ENCODE measurements at places on chromosomes 13 and 19.

DNA sequence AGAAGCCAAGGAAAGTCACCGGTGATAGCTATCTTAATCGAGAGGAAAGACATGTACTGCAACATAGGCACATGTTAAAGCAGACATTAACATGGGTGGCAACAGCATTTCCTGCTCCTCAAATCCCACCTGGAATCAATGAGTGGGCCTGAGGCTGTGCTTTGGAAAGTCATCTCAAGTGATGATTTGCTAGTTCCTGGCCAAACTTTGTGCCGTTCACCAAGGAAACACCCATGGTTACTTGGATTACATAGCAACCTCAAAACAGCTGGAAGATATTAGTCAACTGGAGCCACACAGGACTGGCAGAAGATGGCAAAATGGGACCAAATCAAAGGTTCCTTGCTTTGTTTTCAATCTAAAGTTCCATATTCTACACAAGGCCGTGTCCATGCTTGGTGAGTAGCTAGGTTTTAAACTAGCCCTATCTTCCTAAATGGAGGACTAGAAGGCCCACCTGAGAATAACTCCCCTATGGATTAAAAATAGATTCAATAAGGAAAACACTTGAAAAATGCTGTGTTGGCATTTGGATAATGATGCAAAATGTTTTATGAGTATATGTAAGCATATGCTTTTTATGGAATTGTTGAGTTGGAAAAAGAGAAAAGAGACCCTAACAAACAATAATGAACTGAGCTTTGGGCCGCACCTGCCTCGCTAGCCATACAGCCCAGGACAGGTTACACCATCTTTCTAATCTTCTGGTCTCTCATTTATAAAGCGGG is 144.5 kb downstream of the RGCC start:
- no peak for DNase-seq

DNA sequence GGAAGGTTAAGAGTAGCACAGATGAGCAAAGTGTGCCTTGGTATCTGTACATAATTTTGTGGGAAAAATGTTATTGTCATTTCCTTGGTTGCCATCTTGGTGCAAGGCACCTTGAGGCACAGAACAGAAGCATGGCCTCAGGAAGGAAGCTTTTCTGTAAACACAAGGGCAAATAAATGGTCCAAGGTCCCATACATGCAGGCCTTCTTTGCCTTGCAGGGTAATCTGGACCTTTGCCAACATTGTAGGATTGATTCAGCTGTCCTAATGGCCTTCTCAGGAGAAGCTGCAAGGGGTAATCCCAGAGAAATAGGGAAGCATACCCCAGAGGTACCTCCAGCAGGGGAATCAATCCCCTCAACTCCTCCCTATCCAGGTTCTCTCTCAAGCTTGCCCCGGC is 9.0 kb upstream of the MLLT1 start:
- no peak for DNase-seq

DNA sequence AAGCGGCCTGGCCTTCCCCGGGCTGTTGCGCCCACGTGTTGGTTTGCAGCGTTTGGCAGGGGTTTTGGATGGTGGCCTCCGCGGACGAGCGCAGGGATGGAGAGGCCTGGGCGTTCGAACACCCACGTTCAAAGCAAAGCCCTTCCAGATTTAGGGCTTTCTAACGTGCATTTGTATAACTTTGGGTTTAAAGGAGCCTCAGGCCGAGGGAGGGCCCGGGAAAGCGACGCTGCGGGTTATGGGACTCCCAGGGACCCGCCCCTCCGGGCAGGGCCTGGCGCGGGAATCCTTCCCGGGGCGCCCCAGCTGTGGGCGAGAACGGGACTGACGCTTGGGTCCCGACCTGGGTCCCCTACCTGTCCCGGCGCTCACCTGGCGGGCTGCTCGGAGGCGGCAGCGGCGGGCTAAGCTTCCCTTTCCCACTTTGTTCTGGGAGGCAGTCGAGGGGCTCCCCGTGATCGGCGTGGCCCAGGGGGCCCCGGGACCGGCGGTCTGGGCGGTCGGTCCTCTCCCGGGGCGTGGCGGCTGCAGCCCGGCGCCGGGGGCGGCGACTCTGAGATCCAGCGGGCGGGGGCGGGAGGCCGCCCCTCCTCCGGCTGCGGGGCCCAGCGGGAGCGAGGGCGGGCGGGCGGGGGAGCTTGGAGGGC is at the start of gene FBXO17:
FBXO17 (minus strand) TSS at position 529 of the 647 bp plus-strand sequence. CDS start 25,423 bp downstream, outside the sequence.
- DNase-seq, result no peak

- no peak for DNase-seq
These were observed 7.1 kb upstream of the GRTP1 start for GRCh38 chr13:113371061-113371460.

DNA sequence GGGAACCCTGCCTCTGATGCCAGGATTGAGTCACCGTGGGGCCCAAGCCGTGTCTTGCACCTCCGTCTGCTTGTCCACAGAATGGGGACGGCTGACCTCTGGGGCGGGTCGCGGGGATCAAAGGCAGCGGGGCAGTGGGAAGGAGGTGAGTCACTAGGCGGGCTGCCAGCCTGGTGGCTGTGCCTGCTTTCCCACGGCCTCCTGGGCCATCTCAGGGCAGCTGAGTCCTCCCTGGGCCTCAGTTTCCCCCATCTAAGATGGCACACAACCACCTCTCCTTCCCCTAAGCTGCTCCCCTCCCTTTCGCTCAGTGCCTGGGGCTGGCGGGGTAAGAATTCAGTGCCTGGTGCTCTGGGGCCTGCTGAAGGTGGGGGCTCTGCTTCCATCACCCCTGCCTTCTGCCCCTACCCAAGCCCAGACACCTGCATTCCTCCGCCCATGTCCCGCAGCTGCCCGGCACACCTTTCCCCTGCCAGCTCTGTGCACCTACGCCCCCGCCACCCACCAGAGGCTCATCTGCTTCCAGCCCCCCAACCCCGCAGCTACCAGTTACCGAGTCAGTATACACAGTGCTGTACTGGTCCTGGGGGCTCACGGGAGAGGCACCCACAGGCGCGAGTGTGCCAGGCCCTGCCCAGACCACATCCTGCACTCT is 3.5 kb downstream of the MKNK2 start:
- DNase-seq, result no peak

GRCh38 chr19:8097681-8098567 is 45.4 kb downstream of the CCL25 start:
- no peak for DNase-seq

GRCh38 chr13:31885994-31886393 is 145.6 kb upstream of the FRY start:
- no peak for DNase-seq

DNA sequence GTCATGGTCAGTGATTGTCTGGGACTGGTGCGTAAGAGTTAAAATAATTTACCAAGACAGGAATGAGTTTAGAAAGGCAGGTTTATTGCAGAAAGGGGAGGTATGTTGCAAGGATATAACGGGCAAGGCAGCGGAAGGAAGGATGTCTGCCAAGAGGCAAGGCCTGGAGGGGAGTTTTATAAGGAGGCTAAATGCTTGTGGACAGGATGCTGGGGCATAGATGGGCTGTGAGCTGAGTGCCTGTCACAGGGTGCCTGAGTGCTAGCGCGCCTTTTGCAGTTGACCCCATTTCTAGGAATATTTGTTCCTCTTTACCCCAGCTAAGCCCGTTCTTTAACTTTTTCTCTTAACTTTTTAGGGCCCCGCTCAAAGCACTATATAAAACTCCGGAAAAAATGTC is 58.7 kb downstream of the TEX26 start:
- DNase-seq, result no peak

DNA sequence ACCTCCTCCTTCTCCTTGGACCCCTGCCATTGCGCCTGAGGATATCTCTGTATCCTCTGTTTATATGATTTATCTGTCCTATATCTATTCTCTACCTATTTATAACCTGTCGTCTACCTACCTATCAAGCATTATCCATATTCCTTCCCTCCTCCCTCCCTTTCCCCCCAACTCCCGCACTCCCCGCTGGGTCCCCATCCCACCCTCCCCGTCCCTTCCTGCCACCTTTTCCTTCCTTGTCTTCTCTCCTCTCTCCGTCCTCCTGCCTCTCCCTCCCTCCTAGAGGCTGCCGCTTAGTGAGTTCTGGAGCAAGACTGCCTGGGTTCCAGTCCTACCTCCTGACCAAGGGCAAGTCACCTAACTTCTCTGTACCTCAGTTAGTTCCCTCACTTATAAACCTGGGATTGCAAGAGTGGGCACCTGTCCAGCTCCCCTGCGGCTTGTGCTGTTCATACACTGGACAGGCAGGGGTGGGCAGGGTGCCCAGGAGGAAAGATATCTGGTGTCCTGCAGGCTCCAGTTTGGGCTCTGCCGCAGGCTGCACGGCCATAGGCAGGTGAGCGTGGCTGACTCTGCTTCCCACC is 16.1 kb downstream of the TTYH1 start:
- no peak for DNase-seq

DNA sequence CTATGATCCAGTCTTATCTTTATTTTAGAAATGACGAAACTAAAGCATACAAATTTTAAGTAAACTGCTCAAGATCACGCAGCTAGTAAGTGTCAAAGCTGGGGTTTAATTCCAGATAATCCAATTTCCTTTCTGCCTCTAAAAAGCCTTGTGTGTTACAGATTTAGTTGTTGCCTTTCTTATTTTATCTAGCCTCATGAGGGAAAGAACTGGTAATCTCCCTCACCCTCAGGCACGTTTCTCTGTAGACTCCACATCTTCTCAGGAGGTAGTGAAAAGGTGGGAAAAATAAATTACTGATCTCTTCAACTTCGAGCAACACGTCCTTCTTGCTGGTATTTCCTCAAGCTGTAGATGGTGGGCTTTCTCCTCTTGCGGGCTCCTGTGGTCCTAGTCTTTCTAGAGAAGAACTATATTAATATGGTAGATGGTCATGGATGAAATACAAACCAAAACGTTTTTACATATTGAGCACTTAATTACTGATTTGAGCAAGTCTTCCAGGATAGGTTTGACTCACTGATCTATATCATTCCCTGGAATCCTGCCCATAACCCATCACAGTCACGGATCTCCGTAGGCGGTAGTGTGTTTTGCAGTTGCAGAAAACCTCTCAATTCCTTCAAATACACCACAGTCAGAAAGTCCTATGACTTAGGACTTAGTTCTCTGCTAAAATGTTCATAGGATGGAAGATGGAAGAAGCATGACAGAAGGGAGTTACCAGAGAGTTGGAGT is 519.5 kb downstream of the DCT start:
- DNase-seq, result no peak

DNA sequence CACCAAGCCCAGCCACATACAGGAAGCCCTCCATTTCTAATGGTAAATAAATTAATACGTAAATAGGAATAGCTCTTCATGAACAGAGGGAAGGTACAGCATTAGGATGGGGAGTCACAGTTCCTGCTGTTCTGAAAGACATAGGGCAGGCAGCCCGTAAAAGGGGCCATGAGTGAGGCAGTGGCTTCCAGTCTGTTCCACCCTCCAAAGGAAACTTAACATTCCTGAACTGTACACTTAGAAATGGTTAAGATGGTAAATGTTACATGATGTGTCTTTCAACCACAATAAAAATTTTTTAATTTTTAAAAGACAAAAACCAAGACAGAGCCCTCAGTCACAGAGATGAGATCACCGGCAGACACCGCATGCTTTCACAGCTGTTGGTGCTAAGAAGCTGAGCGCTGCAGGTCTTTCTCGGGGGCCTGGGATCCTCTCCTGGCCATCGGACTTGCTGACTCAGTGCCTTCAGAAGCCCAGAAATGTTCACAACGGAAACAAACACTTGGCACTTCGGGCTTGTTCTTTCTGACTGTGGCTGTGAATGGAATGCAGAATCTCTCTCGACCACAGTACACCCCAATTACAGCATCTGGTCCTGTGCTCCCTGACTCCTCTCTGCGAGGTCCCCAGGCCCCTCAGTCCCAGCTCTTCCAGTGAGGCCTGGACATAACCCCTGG is 36.4 kb downstream of the EPS15L1 start:
- no peak for DNase-seq

- no peak for DNase-seq
These were observed 646 bp upstream of the SLC10A2 start for GRCh38 chr13:103066781-103067345.

DNA sequence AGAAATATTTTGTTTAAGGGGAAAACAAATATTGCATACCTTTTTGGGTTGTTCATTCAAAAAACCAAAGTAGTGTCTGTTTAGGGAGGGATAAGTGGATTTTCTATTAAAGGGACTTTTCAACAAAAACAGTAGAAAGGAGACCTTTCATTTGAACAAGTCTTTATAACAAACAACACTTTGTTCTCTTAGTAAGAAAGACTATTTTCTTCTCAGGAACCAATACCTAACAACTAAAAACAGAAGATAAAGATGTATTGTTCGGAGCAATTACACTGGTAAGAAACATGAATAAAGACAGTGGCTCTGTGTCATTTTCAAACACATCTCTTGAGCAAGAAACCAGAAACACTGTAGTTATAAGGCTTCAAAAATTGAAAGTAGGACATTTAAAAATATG is 1610.1 kb upstream of the PCDH20 start:
- no peak for DNase-seq

DNA sequence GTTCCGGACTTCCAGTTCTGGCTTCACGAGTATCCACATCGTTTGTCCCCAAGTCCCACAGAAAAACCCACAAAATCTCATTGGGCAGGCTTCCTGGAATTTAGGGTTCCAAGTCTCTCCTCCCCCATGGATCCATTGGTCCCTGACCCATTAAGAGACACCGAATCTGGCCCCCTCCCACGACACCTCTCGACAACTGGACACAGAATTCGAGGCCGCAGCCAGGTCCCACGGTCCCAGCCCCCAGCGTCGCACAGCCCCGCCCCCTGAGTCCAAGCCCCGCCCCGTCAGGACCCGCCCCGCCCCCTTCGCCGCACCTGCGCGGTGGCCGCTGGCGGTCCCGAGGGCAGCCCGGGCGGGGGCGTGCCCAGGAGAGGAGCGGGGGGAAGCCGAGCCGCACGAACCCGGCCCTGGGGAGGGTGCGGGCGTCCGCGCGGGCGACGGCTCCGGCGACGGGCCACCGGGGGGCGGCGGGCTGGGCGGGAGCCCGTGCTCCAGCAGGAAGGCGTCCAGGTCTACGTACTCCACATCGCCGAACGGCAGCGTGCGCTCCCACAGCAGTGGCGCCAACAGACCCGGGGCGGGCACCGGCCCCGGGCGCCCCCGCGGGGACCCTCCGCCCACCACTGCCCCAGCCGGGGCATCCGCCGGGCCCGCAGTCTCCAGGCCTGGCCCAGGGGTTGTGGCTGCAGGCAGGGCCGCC is 1.8 kb downstream of the DBP start:
- peak; percentile 59 for DNase-seq

GRCh38 chr13:30690282-30691188 is 44.8 kb upstream of the ALOX5AP start:
- DNase-seq, result no peak

DNA sequence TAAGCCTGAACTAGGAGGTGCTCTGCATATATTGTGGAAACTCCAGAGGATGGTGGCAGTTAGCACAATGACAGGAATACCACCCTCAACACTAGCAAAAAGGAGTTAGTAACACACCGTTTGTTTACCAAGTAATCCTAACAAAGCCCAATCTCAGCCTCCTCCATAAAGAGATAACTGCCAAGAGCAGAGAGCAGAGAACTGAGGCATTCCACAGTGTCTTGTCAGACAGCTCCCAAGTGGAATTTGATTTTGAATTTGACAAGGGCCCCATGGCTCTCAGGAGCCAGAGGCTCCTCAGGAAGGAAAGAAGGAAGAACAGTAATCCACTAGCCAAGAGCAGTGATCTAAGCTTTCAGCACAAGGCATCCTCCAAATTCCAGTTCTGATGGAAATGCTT is 298.6 kb downstream of the DCLK1 start:
- DNase-seq, result no peak
